ENCODE measurements at places on chromosomes 1 and 21.

- DNase-seq = no peak
These were observed 5.7 kb downstream of the FBLIM1 start for GRCh38 chr1:15764269-15764764.

- no peak for DNase-seq
These were observed 421 bp upstream of the LCE3A start for GRCh38 chr1:152623203-152623844.

GRCh38 chr21:45074818-45075595 is 627 bp downstream of the ADARB1 start:
- DNase-seq = no peak

DNA sequence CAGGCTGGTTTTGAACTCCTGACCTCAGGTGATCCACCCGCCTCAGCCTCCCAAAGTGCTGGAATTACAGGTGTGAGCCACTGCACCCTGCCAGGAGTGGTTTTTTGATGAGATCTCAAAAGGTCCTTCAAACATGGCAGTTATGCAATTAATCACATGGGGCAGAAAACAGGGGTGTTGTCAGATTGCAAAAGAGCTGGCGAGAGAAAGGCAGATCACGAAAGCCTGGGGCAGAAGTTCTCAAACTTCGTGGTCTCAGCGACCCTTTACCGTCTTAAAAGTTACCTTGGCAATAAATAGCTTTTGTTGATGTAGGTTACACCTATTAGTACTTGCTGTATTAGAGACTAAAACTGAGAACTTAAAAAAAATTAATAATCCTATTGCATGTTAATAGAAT is 16.1 kb downstream of the CNR2 start:
- DNase-seq = no peak

- no peak for DNase-seq
These were observed 199.4 kb downstream of the LYPLAL1 start for GRCh38 chr1:219372916-219373615.

DNA sequence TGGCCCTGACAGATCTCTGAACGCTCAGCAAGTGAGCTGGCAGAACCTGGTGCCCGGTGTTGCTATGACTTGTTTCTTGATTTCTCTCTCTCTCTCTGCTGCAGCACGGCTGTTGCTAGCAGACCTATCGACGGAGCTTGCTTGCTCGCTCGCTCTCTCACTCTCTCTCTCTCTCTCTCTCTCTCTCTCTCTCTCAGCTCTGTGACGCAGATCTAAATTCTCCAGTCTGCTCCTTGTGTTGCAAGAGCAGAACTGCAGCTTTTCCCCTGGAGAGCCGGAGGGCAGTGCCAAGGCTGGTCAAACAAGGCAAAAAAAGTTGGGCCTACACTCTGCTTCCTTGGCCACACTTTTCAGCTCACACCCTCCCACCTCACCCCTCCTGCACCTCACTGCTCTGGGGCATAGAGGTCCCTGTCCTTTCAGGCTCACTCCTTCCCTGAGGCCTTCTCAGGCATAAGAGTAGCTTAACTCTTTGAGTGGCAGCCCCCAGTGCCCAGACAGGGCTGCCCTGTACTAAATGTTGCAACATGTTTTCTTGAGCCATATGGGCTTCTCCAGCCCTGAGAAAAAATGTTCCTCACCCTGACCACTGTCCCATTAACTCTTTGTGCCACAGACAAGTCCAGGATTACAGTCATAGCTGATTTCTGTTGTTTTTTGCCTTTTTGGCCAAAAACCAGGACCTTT is 72.2 kb downstream of the CD46 start:
- DNase-seq = no peak

- DNase-seq = no peak
These were observed 18.3 kb upstream of the RNU1-4 start for GRCh38 chr1:16721871-16722641.

DNA sequence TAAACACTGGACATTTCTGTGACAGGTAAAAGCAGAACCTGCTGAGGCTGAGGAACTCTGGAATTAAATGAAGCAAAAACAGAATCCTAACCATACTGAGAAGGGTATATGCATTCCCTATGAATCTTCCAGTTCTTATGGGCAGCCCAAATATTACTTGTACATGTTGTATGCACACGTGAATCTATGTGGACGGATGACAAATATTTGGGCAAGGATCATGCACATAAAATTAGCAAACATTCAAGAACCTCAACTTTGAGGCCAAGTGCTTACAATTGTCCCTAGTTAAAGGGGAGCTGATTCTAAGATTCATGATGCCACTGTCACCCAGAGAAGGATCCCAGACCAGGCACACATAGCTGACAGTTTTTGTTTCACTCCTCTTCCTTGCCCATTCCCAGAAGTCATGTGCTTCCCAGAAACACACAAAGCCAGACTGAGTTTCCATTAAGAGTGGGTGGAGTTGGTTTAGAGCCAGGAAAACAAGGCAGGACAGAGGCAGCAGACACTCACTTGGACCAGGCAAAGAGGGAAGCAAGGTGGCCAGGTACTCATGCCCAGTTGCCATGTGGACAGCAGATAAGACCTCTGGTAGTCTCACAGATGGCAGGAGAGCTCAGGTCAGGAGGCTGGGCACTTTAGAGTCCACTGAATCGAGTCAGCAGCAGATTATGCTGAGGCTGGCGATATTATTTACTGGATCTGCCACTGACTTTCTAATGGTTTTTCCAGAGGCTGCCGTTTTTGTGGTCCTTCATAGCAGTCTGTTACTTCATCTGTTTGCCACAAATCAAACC is 25.6 kb downstream of the AK2 start:
- DNase-seq = no peak

- DNase-seq = no peak
These were observed 369.1 kb downstream of the RGS7 start for GRCh38 chr1:240987928-240988327.

DNA sequence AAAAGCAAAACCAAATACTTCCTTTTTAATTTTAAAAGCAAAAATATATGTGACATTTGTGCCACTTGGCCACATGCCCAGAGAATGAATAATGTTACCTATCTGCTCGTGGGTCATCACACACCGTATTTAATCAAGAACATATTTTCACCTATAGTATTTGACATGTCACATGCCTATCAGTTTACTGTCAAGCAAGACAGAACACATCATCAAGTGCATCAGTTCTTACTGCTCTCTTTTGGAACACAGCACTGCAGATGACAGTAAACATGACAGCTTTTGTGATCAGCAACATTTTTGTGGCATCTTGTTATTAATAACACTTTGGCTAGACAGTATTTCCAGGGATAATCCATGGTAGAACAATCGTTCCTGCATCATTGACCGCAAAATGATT is 134.4 kb downstream of the LRRC7 start:
- DNase-seq = no peak

GRCh38 chr1:173688300-173688699 is 18.6 kb upstream of the ANKRD45 start:
- no peak for DNase-seq

- no peak for DNase-seq
These were observed 49.2 kb upstream of the TEKT2 start for GRCh38 chr1:36034692-36035091.

DNA sequence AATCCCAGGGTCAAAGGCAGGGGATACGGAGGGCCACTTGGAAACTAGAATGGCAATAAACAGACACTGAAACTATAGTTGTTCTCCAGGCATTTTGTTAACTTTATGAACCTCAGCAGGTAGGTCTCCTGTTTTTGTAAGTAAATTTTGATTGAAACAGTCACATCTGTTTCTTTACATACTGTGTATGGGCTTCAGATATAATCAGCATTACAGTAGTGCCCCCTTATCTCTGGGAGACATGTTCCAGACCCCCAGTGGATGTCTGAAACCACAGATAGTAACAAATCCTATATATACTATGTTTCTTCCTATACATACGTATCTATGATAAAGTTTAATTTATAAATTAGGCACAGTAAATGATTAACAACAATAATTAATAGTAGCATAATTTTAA is 11.5 kb downstream of the STIL start:
- DNase-seq = no peak

- DNase-seq = no peak
These were observed 179.5 kb downstream of the GALNT2 start for GRCh38 chr1:230246551-230246950.

DNA sequence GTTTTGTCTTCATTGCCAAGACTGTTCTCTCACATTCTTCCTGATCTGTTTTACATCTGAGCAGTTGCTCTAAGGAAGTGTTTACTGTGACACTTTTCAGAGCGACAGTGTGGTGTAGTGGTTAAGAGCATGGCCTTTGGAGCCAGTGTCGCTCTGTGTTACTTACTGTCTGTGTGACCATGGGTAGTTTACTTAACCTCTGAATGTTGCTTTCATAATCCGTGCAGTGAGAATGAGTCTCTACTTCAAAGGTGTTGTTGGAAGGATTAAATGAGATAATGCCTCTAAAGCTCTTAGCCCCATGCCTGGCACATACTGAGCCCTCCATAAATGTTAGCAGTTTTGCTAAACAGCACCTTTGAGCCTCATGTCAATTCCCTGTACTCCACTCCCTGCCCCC is 35.9 kb upstream of the ZFP69B start:
- no peak for DNase-seq

DNA sequence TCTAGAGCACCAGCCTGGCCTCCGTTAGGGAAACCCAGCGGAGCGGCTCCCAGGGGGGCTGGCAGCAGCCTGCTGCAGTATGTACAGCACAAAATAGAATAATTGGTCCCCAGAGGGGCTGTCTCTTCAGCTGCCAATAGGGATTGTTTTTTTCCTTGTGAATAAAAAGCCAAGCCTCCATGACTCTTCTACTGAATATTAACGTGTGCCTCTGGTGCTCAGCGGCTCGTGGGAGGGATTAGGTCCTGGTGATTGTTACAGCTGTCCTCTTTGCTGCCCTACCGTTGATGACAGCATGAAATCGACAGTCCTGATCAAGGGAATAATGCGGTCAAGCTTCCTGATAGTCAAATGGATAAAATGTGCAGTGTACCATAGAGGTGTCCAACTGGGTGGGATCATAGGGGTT is 190.7 kb upstream of the RUNX1 start:
- DNase-seq = no peak

DNA sequence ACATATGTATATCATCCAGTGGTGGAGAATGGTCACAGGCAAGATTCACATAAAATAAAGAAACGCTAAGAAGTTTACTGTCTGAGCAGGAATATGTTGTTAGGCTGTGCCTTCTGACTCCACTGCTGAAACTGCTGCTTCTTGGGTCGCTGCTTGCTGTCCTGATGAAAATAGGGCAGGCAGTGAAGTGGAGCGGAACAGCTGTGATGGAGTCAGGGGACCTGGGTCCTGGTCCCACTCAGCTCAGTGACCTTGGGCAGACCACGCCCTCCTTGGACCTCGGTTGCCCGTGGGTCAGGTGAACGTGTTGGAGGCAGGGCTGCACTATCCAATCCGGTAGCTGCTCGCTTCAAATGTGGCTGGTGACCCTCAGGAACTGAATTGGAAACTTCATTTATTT is 33.4 kb upstream of the IFFO2 start:
- DNase-seq = no peak

DNA sequence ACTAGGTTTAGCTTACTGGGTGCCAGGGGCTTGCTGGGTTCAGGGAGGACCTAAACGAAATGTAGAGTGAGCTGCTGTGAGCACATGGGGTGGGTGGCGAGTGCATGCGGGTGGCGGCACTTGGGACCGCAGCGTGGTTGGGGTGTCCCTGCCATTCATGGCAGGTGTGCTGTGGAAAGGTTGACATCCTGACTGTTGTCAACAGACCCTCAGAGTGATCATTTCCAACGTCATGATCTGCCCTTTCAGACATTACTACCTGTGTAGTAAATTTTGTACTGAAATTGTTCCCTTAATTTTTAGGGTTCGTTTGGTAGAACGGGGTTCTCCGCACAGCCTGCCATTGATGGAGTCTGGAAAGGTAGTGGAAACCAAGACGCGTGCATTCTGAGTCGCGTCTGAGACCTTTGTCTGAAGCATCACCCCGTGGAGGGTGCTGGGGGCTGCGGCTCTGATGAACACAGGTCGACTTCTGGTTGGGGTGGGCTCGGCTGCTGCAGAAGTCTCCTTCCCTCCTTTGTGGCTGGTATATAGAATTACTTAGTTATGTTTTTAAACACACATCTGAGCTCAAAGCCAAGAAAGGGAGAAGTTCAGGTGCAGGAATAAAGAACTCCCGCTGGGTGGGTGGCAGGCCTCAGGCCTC is 43.3 kb downstream of the S100B start:
- no peak for DNase-seq

- DNase-seq = no peak
These were observed 1.6 kb upstream of the METTL25B start for GRCh38 chr1:156726549-156727226.

GRCh38 chr1:175185903-175186302 is 6.7 kb downstream of the KIAA0040 start:
- no peak for DNase-seq

DNA sequence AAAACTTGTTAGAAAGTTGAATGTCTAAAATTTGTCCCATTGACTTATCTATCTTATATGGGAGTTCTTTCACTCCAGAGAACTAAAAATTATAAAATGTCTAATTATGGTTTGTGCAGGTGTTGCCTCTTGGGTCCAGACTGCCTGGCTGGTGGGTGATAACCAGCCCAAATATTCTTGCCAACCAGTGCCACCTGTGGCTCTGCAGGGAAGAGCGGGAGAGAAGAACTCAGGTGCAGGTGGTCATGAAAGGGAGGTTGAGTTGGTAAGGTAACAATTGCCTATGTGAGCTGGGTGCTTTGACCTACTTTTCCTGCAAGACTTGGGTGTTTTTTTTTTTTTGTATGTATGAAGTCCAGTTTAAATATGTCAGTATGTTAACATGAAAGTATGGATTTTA is 10.2 kb downstream of the RPS6KC1 start:
- no peak for DNase-seq

DNA sequence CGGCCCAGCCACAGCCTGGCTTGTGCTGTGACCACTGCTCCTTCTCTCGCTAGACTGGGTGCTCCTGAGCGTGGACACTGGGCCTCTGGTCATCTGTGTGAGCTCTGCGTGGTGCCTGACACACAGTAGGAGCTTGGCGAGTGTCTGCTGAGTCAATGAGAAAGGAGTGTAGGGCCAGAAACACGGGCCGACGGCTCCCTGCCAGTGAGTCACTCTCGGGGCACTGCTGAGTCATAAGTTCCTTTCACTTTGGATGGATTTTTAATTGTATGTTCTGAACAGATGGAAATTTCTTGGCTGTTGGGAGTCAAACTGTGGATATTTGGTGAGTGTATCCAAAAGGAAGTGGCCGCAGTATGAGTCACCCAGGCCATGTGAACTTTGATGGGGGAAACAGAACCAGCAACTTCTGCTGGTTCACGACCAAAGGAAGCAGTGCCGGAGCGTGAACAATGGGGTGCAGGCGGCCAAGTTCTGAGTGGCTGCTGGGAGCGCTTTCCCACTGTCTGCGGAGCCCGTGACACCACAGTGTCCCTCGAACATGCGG is 41.0 kb upstream of the COL18A1 start:
- DNase-seq = no peak

- no peak for DNase-seq
These were observed 11.5 kb downstream of the TRAPPC3 start for GRCh38 chr1:36137776-36138175.

DNA sequence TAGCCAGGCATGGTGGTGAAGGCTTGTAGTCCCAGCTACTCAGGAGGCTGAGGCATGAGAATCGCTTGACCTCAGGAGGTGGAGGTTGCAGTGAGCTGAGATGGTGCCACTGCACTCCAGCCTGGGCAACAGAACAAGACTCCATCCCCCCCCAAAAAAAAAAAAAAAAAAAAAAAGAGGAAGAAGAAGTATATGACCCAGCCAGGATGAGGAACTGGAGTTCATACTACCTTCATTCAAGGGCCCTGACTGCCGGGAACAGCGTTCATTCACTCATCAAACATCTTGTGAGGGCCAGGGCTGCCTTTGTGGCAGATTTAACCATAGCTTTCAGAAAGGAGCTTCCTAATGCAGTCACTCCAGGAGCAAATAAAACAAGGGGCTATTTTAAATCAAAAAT is 127.6 kb downstream of the MRPS6 start:
- DNase-seq = no peak

GRCh38 chr1:1760715-1761114 is 17.6 kb downstream of the NADK start:
- no peak for DNase-seq

All from cortex of kidney (tissue), 1 donor.